ENCODE measurements at places on chromosomes 7 and 10.
A peak's percentile ranks its signal among the peaks of the same experiment; 100 is the strongest.

DNA sequence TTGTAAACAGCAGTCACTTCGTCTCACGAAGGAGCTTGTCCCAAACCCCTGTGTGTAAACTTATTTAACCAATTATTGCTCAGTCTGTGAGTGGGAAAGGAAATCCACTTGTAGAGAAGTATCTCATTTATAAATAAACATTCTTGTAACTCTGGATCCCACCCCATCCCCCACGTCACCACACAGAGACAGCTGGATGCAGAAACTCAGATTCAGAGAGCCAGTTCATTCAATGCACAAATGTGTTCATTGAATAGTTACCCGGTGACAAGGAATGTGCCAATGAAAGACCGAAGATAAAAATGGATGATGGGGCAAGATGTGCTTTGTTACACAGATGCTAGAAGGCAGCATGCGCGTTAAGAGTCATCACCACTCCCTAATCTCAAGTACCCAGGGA lies 8.3 kb upstream of the OCM start:
- no peak for DNase-seq

DNA sequence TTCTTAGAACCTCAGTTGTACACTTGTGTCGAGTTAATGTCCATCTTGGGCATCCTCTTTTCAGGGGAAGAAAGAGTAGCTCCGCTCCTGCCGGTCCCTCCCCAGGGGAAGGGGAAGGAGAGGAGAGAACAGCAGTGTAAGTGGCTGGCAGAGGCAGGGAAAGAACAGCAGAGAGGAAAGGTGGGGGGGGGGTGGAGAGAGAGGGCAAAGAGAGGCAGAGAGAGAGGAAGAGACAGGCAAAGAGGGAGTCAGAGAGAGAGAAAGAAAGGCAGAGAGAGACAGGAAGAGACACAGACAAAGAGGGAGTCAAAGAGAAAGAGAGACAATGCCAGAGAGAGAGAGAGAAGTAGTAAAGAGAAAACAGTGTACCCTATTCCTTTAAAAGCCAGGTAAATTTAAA lies 53.9 kb downstream of the MRPS24 start:
- DNase-seq: no peak

DNA sequence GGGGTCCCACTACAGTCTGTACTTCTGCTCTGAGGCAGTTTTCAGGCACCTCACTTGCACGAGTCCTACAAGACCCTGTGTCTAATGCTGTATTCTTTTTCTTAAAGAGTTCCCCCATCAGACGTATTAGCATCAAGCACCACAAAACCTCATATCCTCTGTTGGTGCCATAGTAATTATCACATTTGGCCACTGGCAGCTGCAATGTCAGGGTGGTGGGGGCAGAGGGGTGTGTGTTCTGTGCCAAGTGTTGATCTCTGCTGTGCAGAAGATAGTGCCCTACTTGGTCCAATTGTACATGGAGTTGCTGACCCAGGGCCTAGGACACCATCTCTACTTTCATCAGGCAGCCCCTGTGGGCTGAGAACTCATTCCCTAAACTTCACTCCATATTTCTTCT lies 20.0 kb upstream of the JAZF1 start:
- DNase-seq: no peak

DNA sequence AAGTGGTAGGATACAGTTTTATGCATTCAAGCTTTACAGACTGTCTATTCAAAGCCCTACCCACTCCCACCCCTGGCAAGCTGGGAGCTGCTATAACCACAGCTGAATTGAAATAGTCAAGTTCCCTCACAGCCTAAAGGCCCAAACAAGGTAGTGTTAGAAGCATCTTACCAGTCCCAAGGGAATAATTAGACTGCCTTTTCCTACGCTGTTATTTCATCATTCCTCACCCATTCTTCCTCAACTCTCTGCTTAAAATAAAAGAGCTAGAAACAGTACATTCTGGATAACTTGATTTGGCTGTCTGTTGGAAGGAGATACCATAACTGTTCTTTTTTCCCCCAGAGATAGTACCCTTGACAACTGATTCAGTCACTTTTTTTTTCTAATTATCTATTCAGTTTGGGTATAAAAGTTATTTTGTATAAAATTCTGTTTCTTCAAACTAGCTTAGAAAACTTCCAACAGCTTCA lies 54.0 kb downstream of the RAPGEF5 start:
- no peak for DNase-seq

GRCh38 chr7:19554581-19554980 lies 154.3 kb downstream of the POLR1F start:
- DNase-seq: no peak

DNA sequence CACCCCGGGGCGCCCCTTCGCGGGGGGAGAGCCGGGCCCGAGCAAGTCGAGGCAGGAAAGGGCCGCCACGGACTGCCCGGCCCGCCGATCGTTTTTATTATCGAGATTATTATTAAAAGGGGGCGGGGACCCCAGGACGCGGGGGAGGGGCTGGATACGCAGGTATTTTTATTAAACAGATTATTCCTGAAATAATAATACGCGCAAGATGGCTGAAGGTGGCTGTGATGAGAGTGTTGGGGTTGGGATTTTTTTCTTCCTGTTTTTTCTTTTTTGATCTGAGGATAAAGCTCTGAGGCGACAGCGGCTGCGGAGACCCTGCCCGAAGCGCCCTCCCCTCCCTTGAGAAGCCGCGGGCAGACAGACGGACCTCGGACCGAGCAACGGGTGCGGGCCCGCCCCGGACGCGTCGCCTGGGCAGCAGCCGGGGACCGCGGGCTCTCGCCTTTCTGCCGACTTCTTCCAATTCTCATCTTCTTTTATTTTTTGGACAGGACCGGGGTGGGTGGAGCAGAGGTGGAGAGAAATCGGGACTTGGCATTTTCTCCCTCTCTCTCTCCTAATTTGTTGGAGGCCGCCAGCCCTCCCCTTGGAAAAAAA lies 1.4 kb upstream of the TRIM8 start:
- peak; percentile 64 for DNase-seq

DNA sequence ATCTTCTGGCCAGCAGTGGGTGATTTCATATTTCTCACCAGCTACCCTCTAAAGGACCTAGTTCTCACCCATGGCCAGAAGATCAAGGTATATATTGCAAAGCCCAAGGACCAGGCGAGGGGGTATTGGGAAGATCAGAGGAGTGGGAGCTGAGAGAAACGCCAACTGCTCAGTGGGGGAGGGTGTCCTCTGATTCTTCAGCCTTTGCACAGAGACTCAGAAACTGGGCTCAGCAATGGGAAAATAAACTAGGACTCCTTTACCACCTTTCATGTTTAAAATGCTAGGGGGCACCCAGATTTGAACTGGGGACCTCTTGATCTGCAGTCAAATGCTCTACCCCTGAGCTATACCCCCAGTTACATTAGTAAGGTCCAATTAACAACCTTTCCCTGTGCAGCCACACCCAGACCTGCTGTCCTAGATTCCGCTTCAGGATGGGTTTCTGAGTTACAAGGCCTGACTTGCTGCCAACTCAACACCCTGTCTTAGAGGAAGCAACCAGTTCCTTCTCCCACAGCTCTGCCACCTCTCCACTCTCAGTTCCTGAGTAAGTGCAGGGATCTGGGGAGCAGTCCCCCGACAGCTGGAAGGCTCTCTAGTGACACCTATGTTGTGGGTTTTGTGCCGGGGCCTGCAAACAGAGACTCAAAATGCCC lies 93.5 kb downstream of the ZNF783 start:
- DNase-seq: no peak

DNA sequence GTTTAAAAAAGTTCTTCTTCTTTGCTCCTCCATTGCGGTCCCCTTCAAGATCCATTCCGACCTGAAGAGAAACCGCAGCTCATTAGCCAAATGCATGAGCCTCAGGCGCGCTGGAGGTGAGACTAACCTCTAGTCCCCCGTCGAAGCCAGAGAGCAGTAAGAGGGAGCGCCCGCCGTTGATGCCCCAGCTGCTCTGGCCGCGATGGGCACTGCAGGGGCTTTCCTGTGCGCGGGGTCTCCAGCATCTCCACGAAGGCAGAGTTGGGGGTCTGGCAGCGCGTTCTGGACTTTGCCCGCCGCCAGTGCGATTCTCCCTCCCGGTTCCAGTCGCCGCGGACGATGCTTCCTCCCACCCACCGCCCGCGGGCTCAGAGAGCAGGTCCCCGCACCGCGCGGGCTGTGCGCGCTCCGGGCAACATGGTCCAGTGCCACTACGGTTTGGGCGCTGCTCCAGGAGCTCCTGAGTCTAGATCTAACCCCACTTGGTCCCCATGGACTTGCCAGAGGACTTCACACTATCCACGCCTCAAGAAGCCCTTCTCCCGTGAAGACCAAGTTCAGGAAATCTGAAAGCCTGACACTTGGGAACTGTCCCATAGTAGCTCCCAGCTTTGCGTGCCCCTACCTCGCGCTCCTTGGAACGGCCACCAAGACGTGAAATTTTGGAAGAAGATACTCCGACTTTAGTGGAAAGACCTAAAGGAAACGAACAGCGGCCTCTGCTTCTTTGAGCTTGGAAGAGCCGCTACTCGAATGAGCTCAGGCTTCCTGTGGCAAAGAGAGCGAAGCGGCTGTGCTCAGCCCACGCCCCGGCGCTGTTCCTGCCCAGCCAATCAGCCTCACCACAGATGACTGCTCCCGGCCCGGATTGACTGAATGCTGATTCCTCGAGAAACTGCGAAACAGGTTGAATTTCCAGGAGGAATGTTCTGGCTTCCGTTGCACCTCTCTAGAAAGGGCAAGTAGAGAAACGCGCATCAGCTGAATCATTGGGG lies at the start of gene ABCB1:
Gene ABCB1, minus strand, starts transcription at position 755 of the 995 bp plus-strand sequence. Its CDS starts 700 bp downstream, at position 55.
- peak; percentile 55 for DNase-seq

DNA sequence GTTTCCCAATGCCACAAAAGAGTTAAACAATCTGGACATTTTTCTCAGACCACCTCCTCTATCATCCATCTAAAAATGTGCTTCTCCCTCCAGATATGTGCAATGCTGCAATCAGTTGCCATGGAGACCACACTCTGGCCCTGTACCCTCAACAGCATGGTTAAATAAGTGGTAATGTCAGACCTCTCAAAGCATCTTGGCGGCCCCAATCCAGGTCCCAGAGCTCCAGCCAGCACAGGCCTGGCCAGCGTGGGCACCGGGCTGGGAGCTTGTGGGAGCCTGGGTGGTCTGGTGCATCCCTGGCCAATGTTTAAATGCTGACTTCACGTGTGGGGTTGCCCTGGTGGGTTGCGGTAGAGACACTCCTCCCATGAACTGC lies 362.9 kb upstream of the ZNF32 start:
- no peak for DNase-seq

GRCh38 chr10:6204063-6204340 lies 1.3 kb downstream of the PFKFB3 start:
- no peak for DNase-seq

DNA sequence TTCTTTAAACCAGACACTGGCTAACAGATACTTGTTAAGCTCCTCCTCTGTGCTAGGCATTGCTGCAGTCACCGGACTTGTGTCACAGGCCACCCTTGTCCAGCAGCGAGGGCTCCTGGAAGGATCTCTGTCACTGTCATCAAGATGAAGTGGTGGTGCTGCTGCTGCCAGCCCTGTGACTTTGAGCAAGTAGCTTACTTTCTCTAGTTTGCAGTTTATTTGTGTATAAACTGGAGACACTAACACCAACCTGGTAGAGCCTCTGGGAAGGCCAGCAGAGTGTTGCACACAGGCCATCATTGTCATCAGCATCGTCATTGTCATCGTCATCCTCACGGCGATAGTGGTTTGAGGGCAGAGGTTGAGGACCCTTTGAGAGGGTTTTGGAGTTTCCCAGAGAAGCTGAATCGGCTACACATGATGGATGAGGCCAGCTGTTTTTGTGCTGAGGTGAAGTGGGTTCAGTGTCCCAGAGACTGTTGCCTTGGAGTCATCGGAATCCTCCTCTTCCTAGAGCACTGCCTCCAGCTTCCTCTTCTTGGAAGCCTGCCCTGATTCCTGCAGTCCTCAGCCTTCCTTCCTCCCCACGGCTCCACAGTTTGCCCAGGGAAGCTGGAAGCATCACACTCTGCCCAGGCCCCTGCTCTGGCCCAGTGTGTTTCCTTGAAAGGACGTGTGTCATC lies 128.4 kb downstream of the GRK5 start:
- DNase-seq: no peak

- no peak for DNase-seq
These were observed 101.6 kb downstream of the SORBS1 start for GRCh38 chr10:95459446-95460045.

- DNase-seq: no peak
These were observed 93.7 kb downstream of the EBF3 start for GRCh38 chr10:129870474-129870757.
